ENCODE measurements at places on chromosomes 12 and 14.

DNA sequence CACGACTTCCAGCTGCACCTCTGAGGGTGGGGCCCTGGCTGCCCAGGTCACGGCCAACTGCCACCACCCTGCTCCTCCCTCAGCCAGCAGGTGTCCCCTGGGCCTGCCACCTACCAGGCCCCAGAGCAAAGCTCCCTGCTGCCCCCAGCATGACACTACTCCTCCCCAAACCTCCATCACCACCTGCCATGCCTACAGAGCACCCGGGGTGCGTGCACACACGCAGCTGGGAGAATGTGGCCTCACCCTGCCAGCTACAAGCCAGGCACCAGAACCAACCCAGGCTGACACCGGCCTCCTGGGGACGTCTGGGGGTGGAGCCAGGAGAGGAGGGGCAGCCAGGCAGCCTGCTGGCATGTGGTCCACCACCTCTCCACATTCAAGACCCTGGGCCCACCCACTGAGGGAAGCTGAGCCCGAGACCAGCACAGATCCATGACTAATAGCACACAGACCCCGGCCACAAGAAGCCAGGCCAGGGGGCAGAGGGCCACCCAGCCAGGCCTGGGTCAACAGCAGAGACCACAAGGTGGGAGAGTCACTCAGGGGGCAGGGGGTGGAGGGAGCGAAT, 3.4 kb downstream of the JAG2 start:
- no peak for DNase-seq

DNA sequence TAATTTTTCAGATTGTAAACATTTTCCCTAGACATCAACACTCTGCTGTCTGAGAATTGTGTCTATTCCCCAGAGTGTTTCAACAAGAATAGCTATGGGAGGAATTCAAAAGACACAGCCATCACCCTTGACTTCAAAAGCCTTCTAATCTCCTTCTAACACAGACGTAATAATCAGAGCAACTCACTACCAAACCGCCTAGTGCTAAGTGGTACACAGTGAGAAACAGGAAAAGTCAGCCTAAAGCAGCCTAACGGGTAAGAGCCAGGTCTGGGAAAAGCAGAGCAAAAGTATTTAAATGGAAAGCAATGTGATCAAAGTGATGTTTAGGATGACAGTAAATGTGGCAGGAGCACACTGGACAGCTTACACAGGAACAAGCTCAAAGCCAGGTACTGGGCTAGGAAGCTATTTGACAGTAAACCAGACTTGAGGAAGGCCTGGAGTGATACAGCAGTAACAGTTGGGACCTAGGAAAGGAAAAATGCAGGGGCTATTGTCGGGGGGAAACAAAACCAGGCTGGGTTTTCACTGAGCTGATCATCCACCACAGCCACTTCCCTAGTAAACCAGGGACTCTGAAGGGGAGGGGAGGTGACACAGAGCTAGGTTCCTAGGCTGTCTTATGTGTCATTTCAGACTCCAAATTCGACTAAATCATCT, 29.4 kb downstream of the CORO1C start:
- no peak for DNase-seq

DNA sequence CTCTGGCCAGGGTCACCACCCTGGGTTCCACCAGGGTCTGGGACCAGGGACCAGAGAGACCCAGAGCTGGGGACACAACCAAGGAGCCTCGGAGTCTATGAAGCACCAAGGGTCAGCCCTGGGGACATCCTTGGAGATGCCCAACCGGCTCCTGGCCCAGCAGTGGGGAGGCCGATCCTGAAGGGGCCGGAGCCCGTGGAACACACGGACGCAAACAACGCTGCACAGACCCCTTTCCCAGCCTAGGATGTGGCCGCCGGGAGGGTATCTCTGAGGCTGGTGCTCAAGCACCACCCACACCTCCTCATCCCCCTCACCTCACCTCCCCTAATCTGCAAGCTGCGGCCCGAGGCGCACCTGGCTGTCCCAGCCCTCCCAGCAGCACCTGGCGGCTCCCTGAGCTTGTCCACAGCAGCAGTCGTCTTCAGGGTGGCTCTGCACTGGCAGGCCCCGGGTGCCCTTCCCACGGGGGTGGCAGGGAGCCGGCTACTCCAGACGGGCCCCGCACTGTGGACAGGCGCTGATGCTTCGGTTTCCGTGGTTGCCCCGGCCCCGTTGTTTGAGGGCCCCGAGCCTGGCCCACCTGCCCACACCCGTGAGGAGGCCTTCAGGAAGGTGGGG, 146.8 kb upstream of the C14orf180 start:
- no peak for DNase-seq

- DNase-seq, result no peak
Measured at GRCh38 chr12:93311827-93312226, 65.9 kb upstream of the NUDT4 start.

Data from stromal cell of bone marrow (primary cell).